ENCODE measurements at places on chromosomes 3 and 15. TPM values are rescaled to one million over a fixed set of nuclear protein-coding genes. Genes with fewer than 3 reads are reported as not detected.

The TMEM87A gene
- total RNA-seq, result 39.2 TPM

The SEMA3B gene
- 0.55 TPM for total RNA-seq

The ECE2 gene
- not detected for total RNA-seq

The PPP1R14D gene
- not detected for total RNA-seq

The MYRIP gene
- total RNA-seq, result not detected

The DOCK3 gene
- 1.7 TPM for total RNA-seq

The ASB14 gene
- total RNA-seq, result not detected

The SMCO1 gene
- not detected for total RNA-seq

The CHAC1 gene
- total RNA-seq, result 20.3 TPM

The ANKUB1 gene
- not detected for total RNA-seq

The EHHADH gene
- total RNA-seq, result 1.9 TPM

The NRG4 gene
- total RNA-seq, result not detected

The UBL7 gene
- total RNA-seq, result 54.7 TPM

The ITGA11 gene
- total RNA-seq, result 0.20 TPM

The NEIL1 gene
- 7.0 TPM for total RNA-seq

The CCPG1 gene
- 33.3 TPM for total RNA-seq

The GMPS gene
- total RNA-seq, result 111 TPM

The GPR62 gene
- not detected for total RNA-seq

The KCNH8 gene
- total RNA-seq, result not detected

The LSM3 gene
- 14.2 TPM for total RNA-seq

The MUSTN1 gene
- total RNA-seq, result 3.3 TPM

The C15orf62 gene
- 1.2 TPM for total RNA-seq

The DPH3 gene
- total RNA-seq, result 16.7 TPM

The EOGT gene
- total RNA-seq, result 13.7 TPM

The NOP10 gene
- 170 TPM for total RNA-seq

The SLC12A1 gene
- total RNA-seq, result not detected

The TPRA1 gene
- total RNA-seq, result 23.3 TPM

The TUSC7 gene
- not detected for total RNA-seq

The IMPG2 gene
- total RNA-seq, result 0.25 TPM

The GNAT1 gene
- not detected for total RNA-seq

The TXNRD3 gene
- total RNA-seq, result 0.13 TPM

The ROPN1 gene
- not detected for total RNA-seq

The KNG1 gene
- total RNA-seq, result not detected

The FAM3D gene
- total RNA-seq, result not detected

The C3orf22 gene
- total RNA-seq, result not detected

The ATP8B4 gene
- total RNA-seq, result 20.7 TPM

The GCSAM gene
- total RNA-seq, result 19.6 TPM

The TSPAN3 gene
- total RNA-seq, result 12.4 TPM

The SAMD7 gene
- total RNA-seq, result not detected

The RASGRP1 gene
- 200 TPM for total RNA-seq

The ADAMTSL3 gene
- total RNA-seq, result not detected

The MYD88 gene
- 87.9 TPM for total RNA-seq

The PLSCR2 gene
- total RNA-seq, result not detected

The ACTRT3 gene
- 0.58 TPM for total RNA-seq

Measured in activated CD4-positive, alpha-beta memory T cell treated with anti-CD3 and anti-CD28 coated beads, Interleukin-2, amount 10 ng/mL, durations not matched to agents 7 days and 5 days (primary cell).